Activated T-cell treated with anti-CD3 and anti-CD28 coated beads, Interleukin-2, amount 50 U/mL, for 48 hours (primary cell): ENCODE measurements at places on chromosomes 11 and 22.

- DNase-seq: no peak
Measured at GRCh38 chr11:125091247-125091876, 20.1 kb downstream of the TMEM218 start.

DNA sequence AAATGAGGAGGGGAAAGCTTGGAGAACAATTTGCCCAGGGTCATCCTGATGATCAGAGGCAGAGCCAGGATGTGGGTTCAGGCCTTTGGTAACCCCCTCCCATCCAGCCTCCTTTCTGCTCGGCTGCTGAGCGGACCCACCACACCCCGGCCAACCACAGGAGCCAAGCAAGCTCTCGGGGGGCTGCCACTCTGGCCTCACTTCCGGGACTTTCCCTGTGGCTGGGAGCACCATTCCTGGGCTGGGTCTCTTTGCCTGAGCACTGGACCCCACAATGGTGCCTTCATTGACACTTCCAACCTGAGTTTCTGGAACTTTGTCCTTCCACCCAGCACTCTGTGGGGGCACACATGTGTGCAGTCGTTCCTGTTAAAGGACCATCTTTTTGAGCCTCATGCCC, 9.8 kb downstream of the TOP3B start:
- DNase-seq: no peak

GRCh38 chr11:35390737-35391682, 28.3 kb downstream of the SLC1A2 start:
- peak; percentile 46 for DNase-seq

DNA sequence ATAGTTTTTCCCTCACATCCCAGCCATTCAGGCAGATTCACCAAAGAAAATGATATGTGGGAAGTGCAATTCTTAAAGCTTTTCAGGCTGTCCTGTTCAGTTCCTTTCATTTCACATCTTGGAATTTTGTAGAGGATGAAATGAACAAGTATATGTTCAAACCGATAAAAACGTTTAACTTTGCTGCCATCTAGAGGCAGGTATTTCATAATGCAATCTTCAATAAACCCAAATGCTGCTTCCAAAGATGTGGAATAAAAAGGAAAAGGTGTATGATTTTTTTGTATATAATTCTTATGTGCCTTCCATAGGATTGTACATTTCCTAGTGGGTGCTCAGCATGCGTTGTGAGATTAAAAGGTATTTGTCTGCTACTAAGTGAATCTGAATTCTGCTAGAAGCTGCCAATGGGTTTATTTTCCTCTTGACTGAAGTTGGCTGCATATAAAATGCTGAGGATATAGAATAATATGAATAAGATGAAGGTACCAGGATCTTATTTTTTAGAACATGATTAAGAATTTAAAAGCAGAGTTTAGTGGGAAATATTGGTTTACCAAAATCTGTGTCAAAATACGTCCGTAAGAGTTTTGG, 199.3 kb downstream of the PGR start:
- no peak for DNase-seq

GRCh38 chr11:3218483-3219280, at the start of gene MRGPRG:
Gene MRGPRG, minus strand, starts transcription at chr11:3218813. Its CDS starts 0 bp downstream, at chr11:3218813.
- no peak for DNase-seq

GRCh38 chr11:112784323-112785073, 176.7 kb upstream of the NCAM1 start:
- no peak for DNase-seq

DNA sequence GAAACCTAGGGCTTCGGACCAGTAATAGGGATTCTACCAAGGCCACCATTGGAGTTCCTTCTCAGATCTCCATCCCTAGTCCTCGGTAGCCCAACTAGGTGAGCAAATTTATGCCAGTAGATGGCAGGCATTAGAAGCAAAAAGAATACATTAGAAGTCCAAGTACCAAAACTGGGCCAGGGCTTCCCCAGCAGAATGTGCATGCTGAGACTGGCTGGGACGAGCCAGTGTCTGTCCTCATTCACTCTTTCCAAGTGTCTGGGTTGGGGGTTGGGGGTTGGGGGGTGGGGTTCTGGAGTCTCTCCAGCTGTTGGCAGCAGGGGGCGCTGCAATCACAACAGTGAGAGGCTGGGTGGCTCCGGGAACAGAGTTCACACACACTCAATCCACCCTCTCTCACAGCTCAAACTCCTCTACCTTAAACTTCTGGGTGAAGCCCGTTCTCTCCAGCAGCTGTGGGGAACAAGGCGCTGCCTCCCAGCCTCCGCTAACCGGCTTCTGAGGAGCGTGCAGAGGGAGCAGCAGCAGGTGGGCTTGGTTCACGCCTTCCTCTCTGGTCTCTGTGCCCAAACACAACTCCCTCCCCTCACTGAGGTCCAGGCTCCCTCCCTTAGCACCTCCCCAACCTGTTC, 57.5 kb downstream of the BTG4 start:
- peak; percentile 84 for DNase-seq

DNA sequence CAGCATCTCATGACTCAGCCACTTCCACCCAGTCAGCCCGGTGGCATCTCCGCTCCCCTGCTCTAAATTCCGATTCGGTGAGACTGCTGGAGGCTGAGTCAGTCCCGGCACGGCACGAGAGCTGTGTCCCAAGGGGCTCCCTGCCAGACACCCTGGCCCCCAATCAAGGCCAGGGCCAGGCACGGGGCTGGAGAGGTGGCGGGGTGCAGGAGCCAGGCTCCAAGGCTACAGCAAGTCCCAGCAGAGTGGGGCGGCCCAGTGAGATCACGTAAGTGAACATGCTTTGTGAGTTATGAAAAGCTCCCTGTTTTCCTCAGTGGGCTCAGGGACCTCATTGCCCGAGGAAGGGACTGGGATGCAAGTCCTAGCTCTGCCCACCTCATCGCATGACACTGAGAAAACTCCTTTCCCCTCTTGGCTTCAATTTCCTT, 3.0 kb downstream of the C11orf68 start:
- DNase-seq: no peak

GRCh38 chr11:117905524-117905923, 23.7 kb downstream of the TMPRSS13 start:
- DNase-seq: no peak
